ENCODE measurements at places on chromosomes 7 and 10.

- DNase-seq = no peak
Observed at GRCh38 chr7:140231771-140232491, 55.1 kb upstream of the KDM7A start.

DNA sequence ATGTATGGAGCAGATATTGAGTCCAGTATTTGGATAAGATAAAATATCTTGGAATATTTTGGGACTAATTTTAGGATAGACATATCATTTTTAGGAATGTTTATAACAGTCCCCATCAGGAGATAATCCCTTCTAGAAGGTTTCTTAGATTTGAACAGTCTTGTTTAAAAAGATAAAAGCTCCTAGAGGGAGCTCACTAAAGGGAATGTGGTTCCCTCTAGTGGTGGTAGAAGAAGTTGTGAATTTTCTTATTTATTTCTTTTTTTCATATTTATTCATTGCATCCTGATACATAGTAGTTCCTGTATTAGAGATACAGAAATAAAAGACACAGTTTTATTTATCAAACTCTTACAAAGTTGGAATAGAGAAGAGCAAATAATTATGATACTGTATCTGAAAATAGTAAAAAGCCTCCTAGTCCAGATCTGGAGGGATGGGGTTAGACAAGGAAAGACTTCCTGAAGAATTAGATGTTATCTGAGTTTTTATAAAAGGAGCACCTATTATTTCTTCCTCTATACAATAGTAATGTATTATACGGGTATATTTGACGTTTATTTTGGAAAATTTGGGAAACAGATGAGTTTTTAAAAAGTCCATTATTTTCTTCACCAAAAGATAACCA, 24.5 kb upstream of the KLF14 start:
- DNase-seq = no peak

GRCh38 chr10:8803992-8804391, 749.5 kb downstream of the GATA3 start:
- DNase-seq = no peak

- no peak for DNase-seq
Observed at GRCh38 chr10:119872610-119872859, at the start of gene MCMBP. Gene MCMBP, minus strand, starts transcription at chr10:119872843. Its CDS starts 259 bp downstream, at chr10:119872584.

DNA sequence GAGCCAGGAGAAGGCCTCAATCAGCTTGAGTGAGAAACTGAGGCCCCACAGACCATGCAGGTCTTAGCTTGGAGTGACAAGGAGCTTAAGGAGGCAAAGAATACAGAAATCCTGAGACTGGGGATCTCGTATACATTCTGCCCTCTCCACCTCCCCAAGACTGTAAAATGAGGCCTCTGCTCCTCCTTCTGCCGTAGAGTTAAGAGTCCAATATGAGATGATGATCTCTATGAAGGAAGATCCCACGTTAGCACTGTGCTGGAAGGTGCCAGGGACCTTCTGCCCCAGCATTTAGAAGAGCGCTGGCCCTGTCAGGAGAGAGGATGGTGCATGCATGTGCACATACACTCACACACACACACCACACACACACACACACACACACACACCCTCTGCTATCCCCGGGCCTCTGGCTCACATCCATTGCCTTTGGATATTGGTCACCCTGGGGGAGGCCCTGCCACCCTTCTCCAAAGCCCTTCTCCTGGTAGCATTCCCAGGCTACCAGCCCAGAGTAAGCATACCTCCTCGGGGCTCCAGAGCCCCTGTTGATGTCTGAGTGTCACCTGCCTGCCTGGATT, 15.0 kb downstream of the ZCCHC24 start:
- no peak for DNase-seq

- DNase-seq = no peak
Observed at GRCh38 chr7:100885440-100886141, 3.9 kb downstream of the UFSP1 start.

Data from activated gamma-delta T cell treated with anti-CD3 and anti-CD28 coated beads, Interleukin-2, amount 50 U/mL, for 16 hours (primary cell).